A673 (cell line): ENCODE measurements at places on chromosomes 4 and X.

- DNase-seq = no peak
These were observed 99.3 kb downstream of the IRF2 start for GRCh38 chr4:184375027-184375426.

DNA sequence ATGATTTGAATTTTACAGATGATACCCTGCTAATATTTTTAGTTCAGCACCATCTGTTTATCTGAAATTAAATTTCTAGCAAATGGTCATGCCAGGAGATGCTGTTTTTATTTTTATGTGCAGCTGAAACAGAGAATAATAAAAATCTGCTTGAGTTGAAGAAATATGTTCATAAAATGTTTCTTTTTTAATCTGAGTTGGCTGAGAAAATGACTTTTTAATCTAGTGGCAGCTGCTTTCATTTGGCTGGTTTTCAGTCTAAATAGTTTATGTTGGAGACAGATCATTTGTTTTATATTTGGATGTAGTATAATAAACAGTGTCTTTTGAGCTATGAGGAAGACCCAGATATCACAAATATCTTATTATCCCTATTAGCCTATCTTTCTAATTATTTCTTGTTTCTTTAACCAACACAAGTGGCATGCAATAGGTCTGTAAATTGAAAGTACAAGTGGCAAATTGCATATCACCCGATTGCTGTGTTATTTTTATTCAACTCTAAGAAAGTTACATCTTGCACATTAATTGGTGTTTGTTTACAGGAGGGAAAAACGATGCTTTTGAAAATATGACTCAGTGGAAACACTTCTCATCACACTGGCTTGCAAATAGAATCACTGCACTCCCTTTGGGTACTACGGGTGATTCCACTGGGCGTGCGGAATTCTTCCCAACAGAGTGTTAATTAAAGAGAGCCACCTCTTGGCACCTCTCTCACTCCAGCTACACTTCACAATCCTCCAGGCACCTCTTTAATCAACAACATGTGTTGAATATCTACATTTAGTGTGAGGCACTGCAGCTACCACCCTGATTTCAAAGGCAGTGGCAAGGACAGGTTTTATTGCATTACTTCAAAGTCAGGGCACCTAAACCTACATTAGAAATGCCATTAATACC is 51.7 kb upstream of the AP1S2 start:
- DNase-seq = no peak

GRCh38 chr4:153409924-153410501 is 56.1 kb upstream of the TMEM131L start:
- DNase-seq = no peak

DNA sequence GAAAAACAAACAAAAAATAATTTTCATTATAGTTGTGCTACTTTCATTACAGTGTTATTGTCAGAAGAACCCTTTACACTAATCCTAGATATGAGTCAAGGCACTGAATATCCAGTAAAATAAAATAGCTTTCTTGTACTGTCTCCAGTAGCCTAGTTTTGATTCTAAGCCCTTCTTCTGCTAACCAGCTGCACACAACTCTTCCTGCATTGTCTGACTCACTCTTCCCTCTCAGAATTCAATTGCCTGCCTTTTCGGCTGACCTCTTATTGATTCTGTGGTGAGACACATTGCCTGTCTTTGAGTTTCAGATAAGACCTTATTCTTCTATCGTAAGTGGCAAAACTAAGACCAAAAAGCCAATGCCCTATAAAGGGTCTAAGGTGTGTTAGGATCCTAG is 26.7 kb upstream of the PCDH18 start:
- no peak for DNase-seq

DNA sequence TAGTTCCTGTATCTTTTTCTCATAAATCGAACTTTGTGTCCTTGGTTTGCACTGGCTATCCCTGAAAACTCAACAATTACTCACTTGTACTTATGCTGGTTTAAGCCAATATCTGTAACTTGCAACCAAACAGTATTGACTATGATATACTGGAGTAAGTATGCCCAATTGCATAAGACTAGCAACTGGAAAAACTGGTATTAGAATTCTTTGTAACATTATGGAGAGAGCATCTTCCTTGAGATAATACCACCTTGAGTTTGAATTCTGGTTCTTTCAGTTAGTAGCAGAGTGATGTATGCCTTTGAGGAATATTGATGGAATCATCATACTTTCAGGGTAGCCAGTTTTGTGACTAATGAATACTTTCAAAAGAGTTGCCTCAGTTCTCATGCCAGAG is 28.1 kb downstream of the BMP3 start:
- no peak for DNase-seq

- DNase-seq = peak; percentile 70
These were observed 96.4 kb downstream of the EMCN start for GRCh38 chr4:100421361-100421978.

DNA sequence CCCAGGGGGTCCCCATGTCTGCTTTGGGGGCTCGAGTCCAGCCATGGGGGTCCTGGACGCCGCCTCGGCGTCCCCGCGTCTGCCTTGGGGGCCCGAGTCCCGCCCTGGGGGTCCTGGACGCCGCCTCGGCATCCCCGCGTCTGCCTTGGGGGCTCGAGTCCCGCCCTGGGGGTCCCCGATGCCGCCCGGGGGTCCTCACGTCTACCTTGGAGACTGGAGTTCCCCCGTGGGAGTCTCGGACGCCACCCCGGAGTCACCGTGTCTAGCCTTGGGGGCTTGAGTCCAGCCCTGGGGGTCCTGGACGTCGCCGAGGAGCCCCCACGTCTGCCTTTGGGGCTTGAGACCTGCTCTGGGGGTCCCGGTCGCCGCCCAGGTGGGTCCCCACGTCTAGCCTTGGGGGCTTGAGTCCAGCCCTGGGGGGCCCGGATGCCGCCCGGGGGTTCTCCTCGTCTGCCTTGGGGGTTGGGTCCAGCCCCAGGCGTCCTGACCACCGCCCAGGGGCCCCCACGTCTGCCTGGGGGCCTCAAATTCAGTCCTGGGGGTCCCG is 1.1 kb upstream of the GTPBP6 start:
- no peak for DNase-seq

DNA sequence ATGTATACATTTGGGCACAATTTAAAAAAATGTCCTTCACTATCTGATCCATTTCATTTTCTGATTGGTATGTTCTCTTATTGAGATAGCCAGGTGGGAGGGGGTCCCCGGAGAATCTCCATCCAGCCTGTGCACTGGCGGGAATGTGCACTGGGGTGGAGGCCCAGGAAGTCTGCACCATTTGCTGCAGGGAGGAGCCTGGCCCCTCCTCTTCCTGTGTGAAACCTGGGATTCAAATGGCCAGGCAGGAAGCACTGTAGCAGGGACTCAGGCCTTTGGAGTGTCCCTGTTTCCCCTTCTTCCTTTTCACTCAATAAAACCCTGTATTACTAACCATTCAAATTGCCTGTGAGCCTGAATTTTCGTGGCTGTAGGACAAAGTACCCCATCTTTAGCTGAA is 44.3 kb downstream of the GPRIN3 start:
- no peak for DNase-seq

- no peak for DNase-seq
These were observed 16.4 kb upstream of the NKRF start for GRCh38 chrX:119622356-119623232.

DNA sequence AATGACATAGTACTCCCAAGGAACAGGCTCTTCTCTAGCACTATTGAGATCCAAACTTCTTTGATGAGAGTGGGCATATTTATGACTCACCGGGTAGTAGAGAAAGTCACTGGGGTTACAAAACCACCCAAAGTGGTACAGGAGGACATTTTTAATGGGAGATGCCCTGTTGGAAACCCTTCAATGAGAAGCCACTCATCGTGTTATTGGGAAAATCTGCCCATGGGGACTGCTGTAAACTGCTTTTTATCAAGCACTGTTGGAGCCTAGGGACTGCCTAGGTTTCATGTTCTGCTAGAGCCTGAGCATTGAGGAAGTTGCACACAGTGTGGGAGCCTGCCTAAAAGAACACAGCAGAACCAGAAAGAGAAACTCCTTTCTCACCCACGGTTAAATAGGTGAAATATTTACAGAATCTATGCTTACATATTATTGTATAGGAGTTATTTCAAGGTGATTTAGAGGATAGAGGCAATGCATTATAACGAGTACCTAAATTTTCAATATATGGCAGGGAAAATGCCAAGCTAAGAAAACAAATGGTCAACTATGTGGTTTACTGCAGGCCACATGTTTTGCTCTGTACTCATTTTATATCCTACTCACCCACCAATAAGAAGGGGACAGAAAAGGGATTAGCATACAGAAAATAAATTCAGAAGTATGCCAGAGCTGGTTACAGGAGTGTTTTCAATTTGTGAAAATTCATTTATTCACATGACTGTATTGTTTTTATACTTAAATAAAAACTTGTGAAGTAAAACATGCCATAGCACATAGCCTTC is 559.1 kb downstream of the FSTL5 start:
- DNase-seq = no peak

DNA sequence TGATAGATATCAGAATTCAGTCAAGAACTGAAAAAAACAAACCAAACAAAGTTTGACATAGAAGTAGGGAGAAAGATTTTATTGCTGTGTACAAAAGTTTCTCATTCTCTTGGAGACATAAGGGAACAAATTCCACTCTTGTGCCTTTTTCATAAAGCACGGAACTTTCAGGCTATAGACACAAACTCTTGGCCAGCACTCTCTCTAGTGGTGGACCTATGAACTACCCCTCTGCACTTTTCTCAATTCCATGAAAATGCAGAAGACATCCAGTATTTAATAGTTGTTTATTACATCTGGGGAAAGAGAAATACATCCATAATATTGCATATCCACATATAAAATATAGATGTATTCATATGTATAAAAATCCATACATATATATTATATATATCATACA is 291.6 kb upstream of the HS3ST1 start:
- DNase-seq = no peak

GRCh38 chr4:138671106-138671505 is 344.5 kb upstream of the NOCT start:
- no peak for DNase-seq

- no peak for DNase-seq
These were observed 87.8 kb upstream of the BMPR1B start for GRCh38 chr4:94669672-94670664.

DNA sequence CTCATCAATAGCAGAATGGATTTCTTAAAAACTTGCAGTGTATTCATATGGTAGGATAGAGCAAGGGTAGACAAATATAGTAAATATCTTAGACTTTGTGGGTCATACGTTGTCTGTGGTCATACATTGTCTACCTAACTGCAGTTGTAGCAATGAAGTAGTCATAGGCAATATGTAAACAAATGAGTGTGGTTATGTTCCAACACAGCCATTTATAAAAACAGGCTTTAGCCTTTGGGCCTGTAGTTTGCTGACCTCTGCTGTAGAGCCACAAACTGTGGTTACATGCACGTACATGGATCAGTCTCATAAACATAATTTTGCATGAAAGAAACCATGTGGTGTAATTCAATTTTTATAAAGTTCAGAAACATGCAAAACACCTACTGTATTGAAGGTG is 98.9 kb downstream of the LARP1B start:
- no peak for DNase-seq

DNA sequence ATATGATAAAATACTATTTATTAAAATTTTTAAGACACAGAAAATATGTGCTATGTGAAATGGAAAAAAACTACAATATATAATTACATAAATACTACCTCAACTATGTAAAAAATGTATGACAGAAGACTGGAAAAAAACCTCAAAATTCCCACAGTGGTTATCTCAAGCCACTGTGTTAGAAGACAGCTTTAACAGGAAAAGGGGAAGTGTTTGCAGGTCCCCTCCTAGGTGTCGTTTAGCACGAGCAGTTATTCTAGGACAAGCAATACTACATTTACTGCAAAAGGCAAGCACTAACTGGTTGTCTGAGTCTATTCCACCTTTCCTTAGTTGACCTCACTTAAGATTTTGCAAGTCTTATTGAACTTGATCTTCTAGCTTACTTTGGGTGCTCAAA is 44.9 kb upstream of the PHF8 start:
- DNase-seq = no peak

GRCh38 chr4:141730805-141731204 is 94.4 kb downstream of the IL15 start:
- DNase-seq = no peak

- DNase-seq = no peak
These were observed 6.5 kb upstream of the SLITRK4 start for GRCh38 chrX:143642426-143642825.

DNA sequence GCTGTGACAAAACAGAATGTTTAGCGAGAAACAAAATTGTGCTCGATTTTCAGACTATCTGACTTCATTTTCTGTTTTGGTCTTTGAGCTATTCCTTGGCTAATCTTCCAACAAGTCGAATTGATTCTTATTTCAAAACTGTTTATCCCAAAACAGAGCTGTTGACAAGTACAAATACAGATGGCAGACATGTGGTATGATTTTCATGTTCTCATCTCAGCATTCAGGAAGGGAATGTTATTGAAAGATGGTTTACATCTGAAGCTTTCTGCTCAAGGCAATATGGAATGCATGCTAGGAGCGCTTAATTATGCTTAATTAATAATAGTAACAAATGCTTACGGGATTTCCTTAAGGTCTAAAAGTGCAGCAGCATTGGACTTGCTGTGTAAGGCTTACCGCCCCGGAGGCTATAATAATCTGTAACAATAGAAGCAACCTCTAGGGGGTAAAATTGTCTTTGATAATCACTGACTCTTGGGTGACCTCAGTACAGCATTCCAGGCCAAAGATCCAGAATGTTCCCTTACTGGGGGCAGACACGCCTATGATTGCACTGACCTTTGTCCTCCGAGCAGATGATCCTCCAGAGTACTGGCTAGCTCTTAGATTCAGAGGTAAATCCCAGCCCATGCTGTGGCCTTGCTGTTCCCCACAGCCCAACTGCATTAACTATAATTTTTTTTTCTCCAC is 16.4 kb downstream of the LSM6 start:
- peak; percentile 4 for DNase-seq

- peak; percentile 10 for DNase-seq
These were observed 60.1 kb upstream of the XAGE1B start for GRCh38 chrX:52576946-52577345.
